ENCODE measurements at places on chromosomes 1 and 21.

- DNase-seq: no peak
Measured at GRCh38 chr1:38929476-38929875, 12.2 kb downstream of the RHBDL2 start.

DNA sequence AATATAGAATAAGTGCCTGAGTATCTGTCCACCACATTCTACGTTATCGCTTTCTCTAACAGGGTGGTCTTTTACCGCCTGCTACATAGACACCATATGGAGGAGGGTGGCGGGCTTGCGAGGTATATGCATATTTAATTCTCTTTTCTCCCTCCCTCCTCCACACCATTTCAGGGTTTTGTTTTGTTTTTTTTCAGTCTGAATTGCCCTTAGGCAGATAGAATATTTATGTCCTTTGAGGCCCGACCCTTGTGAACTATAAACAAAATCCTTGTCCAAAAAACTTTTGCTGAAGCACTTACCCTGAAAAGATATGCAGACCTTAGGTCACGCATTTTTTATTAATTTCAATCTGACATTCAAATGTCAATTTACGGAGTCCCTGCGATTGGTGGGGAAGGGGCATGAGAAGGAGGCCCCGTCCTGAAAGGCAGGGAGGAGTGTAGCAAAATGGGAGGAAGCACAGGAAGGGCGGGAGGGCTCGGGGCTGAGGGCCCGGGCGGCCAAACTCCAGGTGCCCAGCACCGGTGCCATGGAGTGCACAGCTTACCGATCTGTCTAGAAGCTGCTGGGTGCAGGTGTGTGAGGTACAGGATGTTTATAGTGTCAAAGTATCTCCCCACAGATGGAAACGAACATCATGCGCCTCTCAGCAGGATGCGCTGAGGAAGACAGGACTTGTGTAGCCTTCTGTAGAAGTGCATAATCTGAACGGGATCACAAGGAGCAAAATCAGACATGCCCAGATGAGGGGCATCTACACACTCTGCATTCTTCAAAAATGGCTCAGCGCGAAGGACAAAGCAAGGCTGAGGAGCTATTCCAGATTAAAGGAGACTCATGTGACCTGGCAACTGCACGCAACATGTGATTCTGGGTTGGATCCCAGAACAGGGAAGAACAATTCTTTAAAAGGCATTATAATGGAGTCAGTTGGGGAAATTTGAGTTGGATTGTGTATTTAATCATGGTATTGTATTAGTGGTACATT lies 68.8 kb upstream of the LYST start:
- DNase-seq: no peak

DNA sequence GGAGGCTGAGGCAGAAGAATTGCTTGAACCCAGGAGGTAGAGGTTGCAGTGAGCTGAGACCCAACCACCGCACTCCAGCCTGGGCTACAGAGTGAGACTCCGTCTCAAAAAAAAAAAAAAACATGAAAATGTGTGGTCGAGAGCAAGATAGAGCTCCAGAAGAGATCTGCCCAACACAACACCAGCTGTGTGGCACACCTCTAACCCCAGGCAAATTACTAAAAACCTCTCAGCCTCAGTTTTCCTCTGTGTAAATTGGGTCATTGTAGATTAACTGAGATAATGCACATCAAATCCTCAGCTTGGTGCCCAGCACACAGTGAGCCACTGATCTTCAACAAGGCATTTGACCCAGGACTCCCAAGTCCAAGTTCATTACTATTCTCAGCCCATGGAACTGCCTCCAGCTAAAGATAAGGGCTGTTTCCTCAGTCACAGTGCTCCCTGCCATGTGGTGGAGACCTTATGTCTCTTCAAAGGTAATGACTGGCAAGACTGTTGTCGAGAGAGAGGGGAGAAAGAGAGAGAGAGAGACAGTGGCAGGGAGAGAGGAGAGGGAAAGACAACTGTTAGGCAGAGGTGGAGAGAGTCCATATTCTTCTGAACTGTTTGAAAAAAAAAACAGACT lies 58.1 kb downstream of the PTP4A2 start:
- DNase-seq: peak; percentile 83

DNA sequence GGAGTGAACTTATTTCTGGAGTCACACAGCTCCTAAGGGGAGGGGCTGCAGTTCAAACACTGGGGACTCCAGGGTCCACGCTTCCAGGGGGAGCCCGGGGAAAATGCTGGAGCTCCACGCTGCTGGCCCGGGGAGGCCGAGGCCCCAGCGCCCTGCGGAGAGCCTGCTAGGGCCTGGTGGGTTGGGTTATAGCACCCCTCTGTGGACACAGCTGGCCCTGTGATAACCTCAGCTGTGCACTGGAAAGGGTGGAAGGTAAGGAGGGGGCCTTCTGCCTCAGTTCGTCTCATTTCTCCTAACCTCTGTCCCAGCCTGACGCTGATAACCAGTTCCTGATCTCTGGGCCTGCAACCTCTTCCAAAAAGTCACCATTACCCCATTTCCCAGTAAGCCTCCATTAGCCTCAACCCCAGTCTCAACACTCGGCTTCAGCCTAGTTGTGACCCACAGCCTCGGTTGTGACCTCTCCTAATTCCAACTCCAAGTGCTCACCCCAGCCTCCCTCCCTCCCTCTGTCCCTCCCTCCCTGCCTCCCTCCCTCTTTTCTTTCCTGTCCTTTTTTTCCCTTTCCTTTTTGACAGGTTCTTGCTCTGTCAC lies 7.1 kb downstream of the NBL1 start:
- peak; percentile 26 for DNase-seq

- DNase-seq: no peak
Measured at GRCh38 chr1:223721658-223722607, 9.6 kb downstream of the CAPN2 start.

- DNase-seq: no peak
Measured at GRCh38 chr1:228098323-228098931, 4.7 kb downstream of the C1orf35 start.

- DNase-seq: no peak
Measured at GRCh38 chr1:219476716-219477115, 136.2 kb downstream of the ZC3H11B start.

DNA sequence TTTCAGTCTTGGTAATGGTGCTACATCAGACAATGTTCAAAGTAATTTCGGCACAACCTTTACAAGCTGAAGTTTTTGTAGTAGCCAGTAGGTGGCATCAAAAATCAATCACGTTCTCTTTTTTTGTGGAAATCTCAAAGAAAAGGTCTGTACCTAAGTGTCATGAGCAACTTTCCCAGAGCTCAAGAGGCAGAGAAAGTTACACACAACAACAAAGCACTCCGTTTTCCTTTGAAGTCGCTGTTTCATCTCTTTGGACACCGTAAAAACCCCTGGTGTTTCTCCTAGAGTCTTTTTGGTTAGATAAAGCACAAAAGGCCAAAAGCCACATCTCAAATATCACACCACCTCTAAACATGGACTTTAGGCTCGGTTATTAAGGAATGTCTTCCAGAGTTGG lies 131.6 kb downstream of the LHX8 start:
- peak; percentile 52 for DNase-seq

- DNase-seq: peak; percentile 75
Measured at GRCh38 chr1:192805832-192806323, 3.0 kb upstream of the RGS2 start.

DNA sequence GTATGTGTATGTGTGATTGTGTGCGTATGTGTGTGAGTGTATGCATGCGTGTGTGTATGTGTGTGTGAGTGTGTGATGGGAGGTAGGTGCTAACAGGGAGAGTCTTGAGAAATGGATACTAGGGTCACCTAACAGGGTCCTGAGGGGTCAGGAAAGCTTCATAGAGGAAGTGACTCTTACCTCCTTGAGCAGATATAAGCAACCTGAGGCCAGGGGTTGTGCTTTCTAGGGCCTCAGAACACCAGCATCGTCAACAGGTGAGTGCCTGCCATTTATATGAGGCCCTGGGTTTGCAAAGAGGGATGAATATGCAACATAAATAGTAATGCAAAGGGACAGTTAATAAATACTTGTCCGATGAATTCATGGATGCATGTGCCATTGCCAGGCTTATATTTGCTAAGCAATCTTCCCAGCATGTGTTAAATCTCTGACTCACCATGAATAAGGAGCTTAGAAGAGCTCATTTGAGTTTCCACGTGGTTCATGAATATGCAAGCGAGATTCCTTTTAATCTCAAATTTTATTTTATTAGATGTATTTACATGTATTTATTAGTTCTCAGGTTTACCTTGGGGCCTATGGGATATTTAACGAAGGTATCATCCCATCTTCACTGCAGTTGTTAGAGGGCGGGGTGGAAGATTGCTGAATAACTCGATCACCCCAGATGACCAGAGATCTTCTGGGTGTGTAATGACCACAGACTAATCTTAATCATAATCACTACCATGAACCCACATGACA lies 438.3 kb downstream of the CAMTA1 start:
- no peak for DNase-seq

DNA sequence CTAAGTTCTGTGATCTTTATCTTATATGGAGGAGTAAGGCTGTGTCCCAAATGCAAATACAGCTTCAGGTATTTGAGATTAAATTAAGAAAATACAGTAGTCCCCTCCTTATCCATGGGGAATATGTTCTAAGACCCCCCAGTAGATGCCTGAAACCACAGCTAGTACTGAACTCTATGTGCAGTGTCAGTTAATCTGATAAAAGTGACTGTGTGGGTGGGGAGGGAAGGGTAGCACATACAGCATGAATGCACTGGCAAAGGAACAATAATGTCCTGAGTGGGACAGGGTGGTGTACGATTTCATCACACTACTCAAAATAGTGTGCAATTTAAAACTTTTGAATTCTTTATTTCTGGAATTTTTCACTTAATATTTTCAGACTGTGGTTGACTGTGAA lies 83.1 kb downstream of the HS2ST1 start:
- no peak for DNase-seq

DNA sequence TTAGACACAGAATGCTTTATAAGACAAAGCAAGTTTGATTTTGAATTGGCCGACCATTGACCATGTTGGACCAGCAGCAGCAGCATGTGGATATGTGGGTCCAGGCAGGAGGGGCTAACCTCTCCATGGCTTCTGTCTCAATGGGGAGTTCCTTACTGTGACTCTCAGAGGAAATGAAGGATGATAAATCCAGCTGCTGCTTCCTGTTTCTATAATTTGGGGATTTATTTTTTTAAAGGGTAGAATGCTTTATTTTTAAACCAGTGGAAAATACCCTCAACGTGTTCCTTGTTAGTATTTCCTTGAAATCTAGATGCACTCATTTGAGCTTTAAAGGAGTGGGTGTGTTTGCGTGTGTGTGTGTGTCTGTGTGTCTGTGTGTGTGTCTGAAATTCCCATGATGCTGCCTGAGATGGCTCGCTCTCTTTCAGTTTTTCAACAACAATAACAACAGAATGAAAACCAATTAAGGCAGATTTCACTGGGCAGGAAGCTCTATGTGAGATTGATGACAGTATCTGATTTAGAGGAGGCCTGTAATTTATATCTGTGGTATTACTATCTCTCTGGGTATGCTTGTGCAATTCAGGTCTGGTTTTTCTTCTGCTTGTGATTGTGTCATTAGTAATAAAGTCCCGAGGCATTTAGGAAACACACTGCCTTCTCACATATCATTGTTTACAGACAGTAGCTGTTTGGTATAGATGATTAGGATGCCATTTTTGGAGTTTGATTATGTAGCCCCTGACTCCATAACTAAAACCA lies 86.1 kb upstream of the ZNF326 start:
- DNase-seq: no peak

DNA sequence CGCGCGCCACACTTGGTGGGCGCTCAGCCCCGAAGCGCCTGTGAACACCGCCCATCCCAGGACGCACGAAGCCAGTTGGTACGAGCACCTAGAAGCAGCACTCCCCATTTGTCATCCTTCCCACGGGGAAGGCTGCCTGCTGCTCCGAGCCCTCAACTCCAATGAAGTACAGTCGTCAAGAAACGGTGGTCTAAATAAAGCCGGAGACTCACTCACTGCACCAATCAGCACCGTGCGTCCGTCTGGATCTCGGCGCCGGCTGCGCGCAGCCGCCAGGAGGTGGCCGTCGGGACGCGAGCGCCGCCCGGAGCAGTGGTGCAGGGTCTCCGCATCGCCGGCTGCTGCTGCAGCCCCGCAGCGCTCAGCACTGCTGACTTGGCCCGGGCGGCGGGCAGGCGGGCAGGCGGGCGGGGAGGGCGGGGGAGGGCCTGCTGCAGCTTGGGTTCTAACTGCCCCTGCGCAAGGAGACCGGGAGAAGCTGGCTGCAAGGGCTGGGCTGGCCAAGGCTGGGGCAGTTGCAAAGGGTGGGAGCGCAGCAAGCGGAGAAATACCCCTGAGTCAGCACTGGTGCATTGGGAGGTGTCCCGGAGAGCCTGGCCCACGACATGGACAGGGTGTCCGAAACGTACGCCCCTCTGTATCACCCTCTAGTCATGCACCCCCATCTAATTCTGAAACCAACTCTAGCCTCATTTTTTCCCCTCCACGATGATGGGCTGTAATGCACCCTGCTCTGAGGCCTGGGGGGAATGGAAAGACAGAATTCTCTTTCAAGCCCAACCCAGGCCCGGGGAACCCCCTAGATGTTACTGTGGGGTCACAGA lies 35.8 kb upstream of the H6PD start:
- no peak for DNase-seq

DNA sequence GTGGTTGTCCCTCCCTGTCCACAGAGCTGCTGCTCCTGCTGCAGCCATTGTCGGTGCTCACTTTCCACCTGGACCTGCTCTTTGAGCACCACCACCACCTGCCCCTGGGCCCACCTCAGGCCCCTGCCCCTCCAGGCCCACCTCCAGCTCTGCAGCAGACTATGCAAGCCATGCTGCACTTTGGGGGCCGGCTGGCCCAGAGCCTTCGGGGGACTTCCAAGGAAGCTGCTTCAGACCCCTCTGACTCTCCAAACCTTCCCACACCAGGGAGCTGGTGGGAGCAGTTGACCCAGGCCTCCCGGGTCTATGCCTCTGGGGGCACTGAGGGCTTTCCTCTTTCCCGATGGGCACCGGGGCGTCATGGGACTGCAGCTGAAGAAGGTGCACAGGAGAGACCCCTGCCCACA lies 5.9 kb downstream of the RUSC1 start:
- DNase-seq: no peak

GRCh38 chr1:244502630-244503029 lies 41.6 kb downstream of the CATSPERE start:
- no peak for DNase-seq

GRCh38 chr1:30321246-30321910 lies 402.0 kb downstream of the MATN1 start:
- no peak for DNase-seq

DNA sequence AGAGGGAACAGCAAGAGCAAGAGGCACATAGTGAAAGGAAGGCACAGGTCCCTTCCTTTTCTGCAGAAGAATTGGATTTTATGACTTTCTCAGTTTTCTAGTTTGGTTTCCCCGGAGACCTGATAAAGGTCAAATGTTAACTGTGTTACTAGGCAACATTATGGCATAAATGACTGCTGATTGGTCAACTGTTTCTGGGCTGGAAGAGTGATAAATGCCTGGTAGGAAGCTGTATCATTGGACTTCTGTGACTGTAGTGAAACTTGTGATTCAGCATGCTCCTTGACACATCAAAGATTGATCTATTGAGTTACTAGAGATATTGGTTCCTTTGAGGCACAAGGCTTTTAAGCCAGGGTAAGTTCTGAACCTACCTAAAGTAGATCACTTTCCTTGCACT lies 55.7 kb downstream of the LRRC8C start:
- DNase-seq: no peak

GRCh38 chr1:36968730-36969129 lies 65.6 kb downstream of the GRIK3 start:
- DNase-seq: no peak

Data from Jurkat, Clone E6-1 (cell line).